ENCODE measurements at places on chromosomes 4 and X.
A peak's percentile ranks its signal among the peaks of the same experiment; 100 is the strongest.

- peak; percentile 67 for DNase-seq
These were observed 124.1 kb downstream of the AFAP1 start for GRCh38 chr4:7815562-7815961.

DNA sequence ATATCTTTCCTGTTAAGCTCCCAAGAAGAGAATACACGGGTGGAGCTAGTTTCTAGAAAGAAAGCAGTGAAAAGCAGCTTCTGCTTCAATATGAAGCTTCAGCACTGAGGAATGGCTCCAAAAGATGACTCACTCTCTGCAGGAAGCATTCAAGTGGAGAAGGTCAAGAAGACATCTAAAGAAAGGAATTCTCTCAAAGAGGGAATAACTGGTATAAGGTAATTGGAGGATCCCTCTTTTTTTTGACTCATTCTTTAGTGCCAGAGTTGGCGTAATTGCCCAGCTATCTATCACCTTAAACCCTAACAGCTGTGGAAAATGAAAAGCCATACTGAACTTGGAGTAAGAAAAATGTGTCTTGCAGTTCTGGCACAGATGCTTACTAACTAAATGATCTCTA, 3.5 kb downstream of the EDA2R start:
- peak; percentile 46 for DNase-seq

- no peak for DNase-seq
These were observed 8.5 kb upstream of the SETD7 start for GRCh38 chr4:139564502-139564901.

DNA sequence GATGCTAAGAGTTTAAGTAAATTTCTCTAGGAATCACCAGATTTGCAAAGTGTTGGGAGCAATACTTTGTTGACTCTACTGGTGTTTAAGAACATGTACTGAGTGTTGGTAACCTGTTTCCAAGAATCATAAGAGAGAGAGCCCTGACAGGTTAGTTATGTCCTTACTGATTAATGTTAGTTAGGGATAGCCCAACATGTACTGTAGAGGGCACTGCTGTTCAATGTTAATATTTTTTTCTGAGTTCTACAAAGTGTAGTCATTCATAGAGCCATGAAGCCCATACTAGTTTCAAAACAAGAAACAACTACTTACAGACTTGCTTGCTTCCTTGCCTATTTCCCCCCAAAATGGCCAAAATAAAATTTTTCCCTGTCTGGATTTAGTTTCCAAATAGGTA, 11.9 kb downstream of the TMPRSS11D start:
- peak; percentile 58 for DNase-seq

DNA sequence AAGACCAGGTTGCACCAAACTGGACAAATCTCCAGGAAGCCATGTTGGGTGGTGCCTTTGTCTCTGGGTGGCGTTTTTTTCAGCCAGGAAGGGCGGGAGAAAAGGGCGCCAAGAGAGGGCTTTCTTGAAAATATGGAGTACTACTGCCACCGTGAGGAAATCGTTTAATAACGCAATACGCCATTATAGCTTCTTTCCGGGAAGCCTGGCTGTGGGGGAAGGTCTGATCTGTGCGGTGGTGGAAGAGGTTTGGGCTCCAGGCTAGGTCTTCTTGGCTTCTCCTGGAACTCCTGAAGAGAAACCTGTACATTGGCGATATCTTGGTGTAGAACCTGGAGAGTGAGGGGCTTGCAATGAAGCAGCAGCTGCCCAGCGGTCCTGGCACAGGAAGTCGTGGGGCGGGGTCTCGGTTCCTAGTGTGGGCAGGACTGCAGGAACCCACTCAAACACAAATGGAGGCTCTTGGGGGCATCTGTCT, 202.7 kb downstream of the OR13H1 start:
- peak; percentile 79 for DNase-seq

DNA sequence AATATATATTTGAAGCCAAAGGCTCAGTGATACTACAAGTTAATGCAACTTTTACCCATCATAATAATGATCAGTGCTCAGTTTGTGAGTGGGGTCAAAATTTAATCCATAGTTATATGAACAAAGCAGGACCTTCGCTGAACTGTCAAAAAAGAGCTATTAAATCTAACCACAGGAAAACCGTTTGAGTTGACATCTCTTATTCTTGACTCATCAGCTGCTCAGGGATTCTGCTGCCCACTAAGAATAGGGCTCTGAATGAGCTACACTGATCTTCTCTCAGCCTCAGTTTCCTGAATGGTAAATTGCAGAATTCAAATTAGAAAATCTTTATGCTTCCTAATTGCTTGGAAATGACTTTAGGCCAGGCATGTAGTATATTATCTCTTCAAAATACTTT, 44.9 kb upstream of the NAP1L5 start:
- no peak for DNase-seq

- DNase-seq: no peak
These were observed 101.8 kb upstream of the ANK2 start for GRCh38 chr4:112947616-112948015.

GRCh38 chr4:76677571-76678326, 220.2 kb downstream of the SOWAHB start:
- DNase-seq: no peak

DNA sequence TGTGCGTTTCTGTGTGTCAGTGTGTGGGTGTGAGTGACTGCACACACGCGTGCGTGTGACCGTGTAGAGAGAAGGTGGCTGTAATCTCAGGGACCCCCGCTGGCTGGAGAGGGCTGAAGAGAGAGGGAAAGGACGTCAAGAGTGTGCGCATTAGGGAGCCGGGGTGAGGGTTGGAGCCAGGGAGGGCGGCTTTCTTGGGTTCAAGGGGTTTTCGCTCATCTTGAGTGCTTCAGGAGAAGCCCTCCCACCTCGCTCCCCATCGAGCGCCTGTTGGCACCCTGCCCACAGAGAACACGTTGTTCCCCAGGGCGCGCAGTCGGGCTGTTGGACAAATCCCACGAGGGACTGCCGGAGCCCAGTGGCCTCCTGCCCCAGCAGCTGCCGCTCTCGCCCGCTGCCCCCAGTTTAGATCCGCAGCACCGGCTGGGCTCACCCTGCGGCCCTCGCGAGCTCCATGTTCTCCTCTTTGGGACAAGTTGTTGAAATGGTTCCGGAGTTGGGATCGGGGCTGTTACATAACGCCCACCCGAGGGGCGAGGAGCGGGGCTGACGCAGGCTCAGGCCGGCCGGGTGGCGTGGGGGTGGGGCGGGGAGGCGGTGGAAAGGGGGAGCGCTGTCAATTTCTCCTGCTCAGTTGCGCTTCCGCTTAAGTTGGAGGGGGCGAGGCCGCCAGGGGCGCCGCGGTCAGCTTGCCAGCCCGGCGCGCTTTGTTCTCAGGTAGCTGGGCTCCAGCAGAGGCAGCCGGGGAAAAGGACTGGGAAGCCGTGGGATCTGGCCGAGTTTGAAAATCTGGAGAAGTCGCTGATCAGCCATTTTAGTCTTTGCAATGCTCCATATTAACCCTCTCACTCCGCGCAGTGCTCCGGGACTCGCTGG, 1.6 kb downstream of the GRIA2 start:
- no peak for DNase-seq

DNA sequence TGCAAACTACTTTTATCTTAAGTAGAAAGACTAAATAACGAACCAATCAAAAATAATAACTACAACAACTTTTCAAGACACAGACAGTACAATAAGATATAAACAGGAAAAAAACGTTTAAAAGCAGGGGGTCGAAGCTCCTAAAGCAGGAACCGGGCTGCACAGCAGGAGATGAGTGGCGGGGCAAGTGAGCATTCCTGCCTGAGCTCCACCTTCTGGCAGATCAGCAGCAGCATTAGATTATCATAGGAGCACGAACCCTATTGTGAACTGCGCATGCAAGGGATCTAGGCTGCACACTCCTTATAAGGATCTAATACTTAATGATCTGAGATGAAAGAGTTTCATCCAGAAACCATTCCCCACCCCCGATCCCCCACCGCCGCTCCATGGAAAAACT, 146.2 kb downstream of the TEX11 start:
- no peak for DNase-seq

DNA sequence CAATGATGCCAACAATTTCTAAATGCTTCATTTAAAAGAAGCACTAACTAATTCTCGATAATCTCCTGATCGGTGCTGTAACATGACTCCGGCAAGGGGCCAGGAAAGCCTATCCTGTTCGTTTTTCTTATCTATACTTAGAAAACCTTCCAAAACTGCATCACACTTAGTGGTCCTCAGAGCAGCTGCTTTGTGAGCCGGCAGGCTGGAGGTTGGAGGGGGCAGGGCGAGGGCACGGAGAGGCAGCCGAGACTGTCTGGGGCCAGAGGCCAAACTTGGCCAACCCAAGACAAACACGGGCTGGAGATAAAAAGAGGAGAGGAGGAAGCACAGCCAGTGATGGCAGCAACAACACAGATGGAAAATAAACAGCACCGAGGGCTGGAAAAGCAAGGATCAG, 455.7 kb downstream of the BCOR start:
- no peak for DNase-seq

Measured in mammary epithelial cell (primary cell).